ENCODE measurements at places on chromosomes 3 and 15.

DNA sequence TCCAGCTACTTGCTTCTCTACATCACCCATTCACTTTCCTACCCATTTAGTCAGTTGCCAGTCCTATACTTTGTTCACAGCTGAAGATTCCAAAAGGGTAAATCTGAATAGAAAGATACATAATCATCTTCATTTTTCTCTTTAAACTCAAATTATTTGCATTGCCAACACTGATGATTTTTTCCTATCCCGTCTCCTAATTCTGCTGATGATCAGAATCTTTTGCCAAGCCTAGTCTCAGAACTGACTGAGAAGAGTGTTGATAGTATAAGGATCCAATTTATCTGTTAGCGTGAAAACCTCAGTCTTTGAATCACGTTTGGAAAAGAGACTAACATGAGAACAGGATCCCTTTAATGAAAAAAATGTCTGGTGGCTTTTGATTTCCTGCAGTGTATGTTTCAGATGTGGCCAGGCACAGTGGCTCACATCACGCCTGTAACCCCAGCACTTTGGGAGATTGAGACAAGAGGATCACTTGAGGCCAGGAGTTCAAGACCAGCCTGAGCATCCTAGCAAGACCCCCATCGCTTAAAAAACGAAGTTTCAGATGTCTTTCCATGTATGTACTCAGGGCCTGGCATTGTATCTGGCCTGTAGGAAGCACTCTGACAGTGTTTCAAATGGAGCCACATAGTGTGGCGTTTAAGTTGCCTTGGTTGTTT lies 169.4 kb downstream of the KLHL25 start:
- DNase-seq: no peak

DNA sequence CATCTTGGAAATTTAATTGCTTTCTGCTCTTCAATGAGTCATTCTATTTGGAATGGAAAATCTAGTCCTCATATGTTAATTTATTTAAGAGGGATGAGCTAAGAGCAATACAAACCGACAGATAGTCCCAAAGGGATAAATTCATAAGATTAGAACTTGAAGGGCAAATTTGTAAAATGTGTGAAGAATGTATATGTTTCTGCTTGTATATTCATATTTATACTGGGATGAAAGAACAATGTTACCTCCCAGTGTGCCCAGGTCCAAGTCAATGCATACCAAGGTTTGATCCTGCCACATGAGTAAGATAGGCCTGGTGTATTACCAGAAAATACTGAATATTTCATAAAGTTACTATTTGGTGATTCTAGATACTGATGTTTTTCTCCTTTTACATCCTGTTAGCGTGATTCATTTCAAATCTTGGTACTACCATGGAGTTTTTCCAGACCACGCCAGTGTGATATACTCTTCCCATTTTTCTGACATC lies 255.6 kb upstream of the SEMA6D start:
- DNase-seq: no peak

- no peak for DNase-seq
Measured at GRCh38 chr3:114904633-114905032, 242.5 kb downstream of the ZBTB20 start.

- DNase-seq: no peak
Measured at GRCh38 chr15:48423896-48424475, 92.8 kb downstream of the DUT start.

GRCh38 chr3:154121701-154122551 lies 736 bp downstream of the ARHGEF26 start:
- no peak for DNase-seq

- DNase-seq: no peak
Measured at GRCh38 chr15:64127521-64128270, 23.8 kb upstream of the SNX22 start.

- no peak for DNase-seq
Measured at GRCh38 chr3:70876154-70876553, 563.7 kb upstream of the MDFIC2 start.

DNA sequence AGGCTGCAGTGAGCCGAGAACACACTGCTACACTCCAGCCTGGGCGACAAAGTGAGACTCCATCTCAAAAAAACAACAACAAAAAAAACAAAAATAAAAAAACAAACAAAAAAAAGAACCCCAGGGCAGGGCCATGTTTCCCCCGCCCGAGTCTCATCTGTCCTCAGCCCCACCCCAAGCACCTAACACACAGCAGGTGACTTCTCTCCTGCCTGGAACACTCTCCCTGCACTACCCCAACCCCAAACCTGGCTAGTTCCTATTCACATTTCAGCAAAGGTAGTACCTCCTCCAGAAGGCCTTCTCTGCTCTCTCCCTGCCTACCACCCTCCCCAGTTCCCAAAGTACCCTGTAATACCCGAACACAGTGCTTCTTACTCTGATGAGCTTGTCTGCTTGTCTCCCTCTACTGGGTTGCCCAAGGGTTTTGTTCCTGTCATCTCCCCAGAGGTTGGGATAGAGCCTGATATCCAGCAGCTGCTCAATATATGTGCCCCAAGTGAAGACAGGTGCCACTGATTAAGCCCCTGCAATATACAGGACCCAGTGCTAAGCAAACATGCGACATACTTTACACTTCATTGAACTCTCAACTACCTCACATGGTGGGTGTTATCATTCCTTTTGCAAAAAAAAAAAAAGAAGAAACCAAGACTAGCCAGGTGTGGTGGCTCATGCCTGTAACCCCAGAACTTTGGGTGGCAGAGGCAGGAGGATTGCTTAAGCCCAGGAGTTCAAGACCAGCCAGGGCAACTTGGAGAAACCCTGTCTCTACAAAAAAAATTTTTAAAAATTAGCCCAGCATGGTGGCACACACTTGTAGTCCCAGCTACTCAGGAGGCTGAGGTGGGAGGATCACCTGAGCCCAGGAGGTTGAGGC lies 103.6 kb downstream of the DAPK2 start:
- no peak for DNase-seq

DNA sequence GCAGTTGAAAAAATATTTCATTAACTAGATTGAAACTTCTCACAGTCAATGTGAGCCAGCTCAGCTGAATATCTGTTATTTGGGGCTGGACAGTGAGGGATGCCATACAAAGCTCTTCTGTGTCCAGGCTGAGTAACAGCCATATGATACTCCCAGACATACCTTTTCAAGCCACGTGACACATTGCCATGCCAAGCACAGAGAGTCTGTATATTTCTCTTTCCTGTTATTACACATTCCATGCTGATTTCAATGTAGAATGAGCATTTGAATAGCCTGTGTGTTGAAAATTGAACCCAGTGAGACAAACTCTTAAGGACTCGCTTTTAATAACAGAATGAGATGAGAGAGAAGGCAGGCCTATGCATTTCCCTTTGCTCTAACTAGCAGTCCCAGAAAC lies 334.7 kb upstream of the RASGRP1 start:
- DNase-seq: no peak

DNA sequence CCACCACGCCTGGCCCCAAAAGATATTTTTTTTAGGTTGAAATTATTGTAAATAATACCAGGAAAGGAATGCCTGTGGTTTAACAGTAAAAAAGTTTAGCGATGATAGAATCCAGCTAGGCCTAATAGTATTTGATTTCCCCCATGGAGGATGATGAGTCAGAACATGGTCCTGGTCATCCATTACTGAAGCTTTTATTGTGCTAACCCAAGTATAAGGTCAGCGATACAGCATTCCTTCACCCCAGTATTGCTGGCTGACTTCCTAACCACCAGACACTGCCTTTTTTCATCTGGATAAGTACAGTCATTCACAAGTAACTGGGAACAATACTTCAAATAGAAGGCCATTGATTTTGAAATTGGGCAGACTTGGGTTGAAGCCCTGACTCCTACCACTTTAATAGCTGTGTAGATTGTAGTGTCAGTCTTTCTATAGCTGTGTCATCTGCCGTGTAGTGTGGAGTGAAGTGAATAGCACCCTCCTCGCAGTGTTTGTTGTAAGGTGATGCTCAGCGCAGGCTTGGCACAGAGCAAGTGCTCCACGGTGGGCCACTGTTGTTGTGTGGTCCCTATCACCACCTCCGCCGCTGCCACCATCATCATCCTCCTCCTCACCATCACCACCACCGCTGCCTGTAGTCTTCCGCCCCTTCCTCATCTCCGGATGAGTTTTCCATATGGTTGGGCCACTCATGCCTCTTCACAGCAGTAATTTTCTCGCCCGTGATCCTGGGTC lies 436.0 kb upstream of the TPM1 start:
- no peak for DNase-seq

DNA sequence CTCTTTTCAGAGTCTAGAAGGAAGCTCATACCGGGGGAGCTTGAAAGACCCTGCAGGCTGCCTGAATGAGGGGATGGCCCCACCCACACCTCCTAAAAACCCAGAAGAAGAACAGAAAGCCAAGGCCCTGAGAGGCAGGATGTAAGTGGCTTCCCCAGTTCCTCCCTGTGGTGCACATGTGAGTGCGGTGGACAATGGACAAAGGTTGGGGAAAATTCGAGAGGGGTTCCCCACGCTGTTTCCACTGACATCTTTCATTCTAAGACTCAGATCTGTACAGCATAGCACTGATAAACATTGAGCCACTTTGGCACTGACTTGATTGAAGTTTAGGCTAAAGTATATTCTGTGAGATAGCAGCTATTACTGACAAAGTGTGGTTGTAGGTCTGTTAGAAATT lies 79.5 kb upstream of the UMPS start:
- no peak for DNase-seq

GRCh38 chr15:85036716-85037115 lies 55.1 kb downstream of the PDE8A start:
- DNase-seq: no peak
